T-helper 1 cell (primary cell): ENCODE measurements at places on chromosomes 5 and 9.

- DNase-seq: no peak
These were observed 455.3 kb upstream of the TUSC1 start for GRCh38 chr9:26133537-26133936.

DNA sequence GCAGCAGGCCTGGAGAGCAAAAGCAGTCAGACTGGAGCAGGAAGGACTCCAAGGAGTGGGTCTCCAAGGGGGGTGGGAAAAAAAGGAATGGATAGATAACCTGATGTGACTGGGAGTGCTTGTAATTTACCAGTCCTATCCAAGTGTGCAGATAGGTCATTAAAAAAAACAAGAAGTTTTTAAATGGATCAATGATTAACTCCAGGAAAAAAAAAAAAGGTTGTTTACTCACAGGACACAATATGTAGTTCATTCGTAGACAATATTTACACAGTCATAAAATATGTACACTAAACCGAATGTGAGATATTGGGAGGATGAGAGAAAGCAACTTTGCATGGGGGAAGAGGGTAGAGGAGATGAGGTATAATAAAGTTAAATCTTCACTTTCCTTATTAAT is 20.4 kb downstream of the ZBTB5 start:
- no peak for DNase-seq

GRCh38 chr5:6873359-6873758 is 160.1 kb downstream of the TENT4A start:
- no peak for DNase-seq

GRCh38 chr5:60544142-60544541 is 155.8 kb downstream of the DEPDC1B start:
- DNase-seq: no peak

DNA sequence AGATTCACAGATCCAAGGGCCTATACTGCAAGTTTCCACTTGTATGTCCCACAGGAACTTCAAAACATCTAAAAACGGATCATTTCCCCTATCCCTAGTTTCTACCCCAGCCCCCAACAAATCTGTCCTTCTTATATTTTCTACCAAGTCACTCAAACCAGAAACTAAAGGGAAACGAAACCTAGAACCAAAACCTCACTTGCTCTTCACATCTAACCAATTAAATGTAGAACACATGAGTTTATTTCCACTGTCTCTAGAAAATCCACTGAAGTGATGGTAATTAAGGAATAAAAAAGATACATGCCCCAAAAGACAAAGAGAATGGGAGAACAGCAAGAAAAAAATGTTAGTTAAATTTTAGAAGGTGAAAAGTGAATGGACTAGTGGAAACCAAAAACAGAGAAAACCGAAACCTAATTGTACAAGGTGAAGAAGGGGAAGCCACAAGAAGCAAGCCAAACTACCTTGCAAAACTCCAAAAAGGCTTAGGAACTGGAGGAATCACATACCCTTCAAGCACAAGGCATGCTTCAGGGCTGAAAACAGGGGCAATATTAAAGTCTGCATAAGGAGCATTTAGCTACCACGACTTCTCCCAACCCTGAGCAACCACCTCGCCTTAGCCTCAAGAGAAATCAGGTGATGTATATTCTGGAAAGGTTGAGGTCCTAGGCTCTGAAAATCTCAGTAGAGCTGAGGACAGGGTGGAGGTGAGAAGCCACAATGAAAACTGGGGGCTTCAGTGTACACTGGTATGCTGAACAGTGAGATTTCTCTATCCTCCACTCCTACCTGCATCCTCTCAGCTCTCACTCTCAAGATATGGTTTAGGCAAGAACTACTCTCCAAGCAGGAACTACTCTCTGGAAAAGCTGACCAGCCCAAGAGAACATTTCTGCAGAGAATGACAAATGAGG is 11.1 kb downstream of the SMU1 start:
- DNase-seq: no peak

- DNase-seq: no peak
These were observed 11.9 kb downstream of the DNAH5 start for GRCh38 chr5:13932561-13932960.

- no peak for DNase-seq
These were observed 485.7 kb upstream of the TUSC1 start for GRCh38 chr9:26163931-26164330.

DNA sequence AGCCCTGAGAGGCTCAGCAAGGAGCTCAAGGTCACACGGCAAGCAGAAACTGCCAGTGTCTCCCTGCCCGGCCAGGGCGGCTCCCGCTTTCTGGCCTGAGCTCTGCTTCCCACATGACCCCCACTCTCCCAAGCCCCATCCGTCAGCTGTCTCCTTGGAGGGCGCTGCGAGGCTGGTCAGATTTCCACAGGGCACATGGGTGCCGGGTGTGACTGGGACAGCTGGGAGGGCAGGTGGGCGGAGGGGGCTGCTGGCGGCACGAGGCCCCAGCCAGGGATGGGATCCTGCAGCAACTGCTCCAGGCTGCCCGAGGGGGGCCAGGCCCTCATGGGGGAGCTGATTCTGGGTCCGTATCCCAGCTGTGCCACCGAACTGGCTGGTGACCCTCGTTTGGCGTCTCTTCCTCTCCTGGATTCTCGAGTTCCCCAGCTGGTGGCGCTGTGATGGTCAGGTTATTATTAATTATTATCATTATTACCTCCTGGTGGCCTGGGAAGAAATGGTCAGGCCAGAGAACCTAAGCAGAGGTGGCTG is 12.9 kb upstream of the WDR38 start:
- DNase-seq: no peak

GRCh38 chr5:83924171-83924570 is 203.5 kb upstream of the HAPLN1 start:
- no peak for DNase-seq

GRCh38 chr9:85405566-85405950 is 336.2 kb downstream of the AGTPBP1 start:
- no peak for DNase-seq

GRCh38 chr9:23665635-23666034 is 160.4 kb downstream of the ELAVL2 start:
- no peak for DNase-seq

GRCh38 chr5:21254161-21254560 is 1266.2 kb upstream of the CDH18 start:
- DNase-seq: no peak

GRCh38 chr9:97978371-97979130 is 4.6 kb upstream of the ANP32B start:
- DNase-seq: no peak

DNA sequence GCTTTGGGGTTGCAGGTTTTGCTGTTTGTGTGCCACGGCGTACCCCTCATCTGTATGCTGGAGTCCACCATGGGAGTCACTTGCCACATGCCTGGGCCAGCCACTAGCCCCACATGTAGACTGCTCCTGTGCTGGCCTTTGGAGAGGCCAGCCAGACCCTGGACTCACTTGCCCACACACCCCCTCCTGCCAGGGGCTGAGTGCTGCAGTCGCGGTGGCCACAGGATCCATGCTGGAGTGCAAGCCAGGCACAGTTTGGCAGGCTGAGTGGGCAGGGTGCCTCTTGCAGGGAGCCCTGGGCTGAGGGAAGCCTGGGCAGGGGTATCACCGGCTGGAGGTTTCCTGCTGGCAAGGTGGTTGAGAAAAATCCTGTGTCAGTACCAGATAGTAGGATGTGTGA is 25.6 kb upstream of the GCNT1 start:
- no peak for DNase-seq

- no peak for DNase-seq
These were observed 68.5 kb downstream of the SLC28A3 start for GRCh38 chr9:84271921-84272556.

DNA sequence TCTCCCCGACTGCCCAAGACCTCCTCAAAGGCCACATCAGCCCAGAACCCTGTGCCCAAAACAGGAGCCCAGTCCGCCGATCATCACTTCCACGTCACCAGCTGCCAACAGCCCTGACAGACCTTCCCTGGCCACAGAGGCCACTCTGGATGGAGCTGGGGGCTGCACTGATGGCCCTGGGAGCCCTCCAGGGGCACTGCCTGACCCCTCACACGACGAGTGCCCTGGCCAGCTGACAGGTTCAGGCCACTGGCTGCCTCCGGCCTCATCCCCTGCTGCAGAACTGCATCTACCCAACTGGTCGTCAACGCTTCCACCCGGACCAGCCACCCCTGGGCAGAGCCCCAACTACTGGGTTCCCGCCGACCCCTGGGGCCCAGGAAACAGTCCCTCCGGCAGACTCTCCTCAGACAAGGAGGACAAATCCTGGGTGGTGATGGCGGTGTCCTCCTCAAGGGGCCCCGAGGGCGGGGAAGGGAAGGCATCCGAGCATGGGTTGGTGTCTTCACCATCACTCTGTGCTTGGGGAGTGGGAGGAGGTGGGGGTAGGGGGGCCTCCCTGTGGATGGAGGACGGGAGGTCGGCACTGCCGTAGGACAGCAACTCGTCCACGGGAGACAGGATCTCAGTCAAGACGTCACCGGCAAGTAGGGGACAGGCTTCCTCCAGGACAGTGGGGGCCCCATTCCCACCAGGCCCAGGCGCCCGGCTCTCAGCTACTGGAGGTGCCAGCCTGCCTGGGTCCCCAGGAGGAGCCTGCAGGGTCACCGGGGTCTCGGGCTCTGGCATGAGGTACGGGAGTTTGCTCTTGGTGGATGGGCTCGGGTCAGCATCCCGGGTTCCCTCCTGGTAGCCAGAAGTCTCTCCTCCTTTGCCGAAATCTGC is 7.9 kb upstream of the QSOX2 start:
- DNase-seq: no peak

GRCh38 chr9:116336133-116336862 is 182.7 kb downstream of the PAPPA start:
- no peak for DNase-seq

DNA sequence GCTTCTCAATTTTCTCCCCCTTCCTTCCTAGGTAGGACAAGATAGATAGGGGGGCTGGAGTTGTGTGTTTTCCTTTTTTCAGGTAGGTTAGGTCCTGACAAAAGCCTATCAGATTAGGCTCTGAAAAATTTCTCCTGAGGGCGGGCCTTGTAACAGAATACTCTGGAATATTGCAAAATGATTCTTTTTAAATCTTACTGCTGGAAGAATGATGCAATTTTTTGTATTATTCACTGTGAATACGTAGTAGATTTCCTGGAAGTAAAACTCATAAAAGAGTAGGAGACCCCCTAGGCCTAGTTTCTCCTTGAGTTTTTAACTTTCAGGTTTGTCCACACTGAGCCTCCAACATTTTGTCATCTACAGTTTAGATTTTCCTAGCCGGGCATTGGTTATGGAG is 1701.8 kb downstream of the EFNA5 start:
- DNase-seq: no peak

DNA sequence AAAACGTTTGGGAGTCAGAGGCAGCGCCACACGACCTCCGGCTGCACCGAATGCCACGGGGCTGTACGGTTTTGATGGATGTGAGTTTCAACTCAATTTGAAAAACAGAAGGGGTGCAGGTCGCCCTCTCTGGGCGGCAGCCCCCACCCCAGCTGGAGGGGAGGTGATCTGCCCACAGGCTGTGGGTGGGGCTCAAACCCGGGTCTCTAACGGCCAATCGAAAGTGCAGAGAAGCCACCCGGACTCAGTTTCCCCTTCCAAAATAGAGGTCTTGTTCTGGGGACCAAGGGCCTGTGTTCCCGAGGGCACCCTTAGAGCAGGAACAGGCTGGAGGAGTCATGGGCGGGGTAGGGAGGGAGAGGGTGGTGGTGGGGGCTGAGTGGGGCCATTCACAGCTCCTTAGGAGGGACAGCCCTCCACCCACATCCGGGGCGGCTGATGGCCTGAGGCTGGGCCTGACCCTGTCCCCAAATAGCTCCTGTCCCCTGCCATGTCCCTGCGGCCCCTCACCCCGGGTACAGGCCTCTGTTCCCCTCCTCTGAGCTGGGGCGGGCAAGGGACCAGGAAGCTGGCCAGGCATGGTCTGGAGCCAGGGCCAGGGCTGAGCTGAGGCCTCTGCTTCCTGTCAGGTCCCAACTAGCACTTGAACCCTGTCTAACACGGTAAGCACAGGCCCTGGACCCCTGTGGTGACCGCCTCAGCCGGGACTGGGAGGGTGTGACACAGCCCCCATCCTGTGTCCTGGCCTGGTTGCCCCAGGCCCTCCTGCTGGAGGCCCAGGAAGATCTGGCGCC is 22.6 kb upstream of the NOTCH1 start:
- DNase-seq: no peak

GRCh38 chr5:119016125-119016774 is 27.9 kb upstream of the DTWD2 start:
- no peak for DNase-seq

GRCh38 chr9:127847178-127847510 is 7.3 kb downstream of the ENG start:
- DNase-seq: no peak

GRCh38 chr5:24225051-24225450 is 419.7 kb downstream of the CDH10 start:
- DNase-seq: no peak

- DNase-seq: no peak
These were observed 134.8 kb upstream of the MSX2 start for GRCh38 chr5:174589599-174589998.

DNA sequence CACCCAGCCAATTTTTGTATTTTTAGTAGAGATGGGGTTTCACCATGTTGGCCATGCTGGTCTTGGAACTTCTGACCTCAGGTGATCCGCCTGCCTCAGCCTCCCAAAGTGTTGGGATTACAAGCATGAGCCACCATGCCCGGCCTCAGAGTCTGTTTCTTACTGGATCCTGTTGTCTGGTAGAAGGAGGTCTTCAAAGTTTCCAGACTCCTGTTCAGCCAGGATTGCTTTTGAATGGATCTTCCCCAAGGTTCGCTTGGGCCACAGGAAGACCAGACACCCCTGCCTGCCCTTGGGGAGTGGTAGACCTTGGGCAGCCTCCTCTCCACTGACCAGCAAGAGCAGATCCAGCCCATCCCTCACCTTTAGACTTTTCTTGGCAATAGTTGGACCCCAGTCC is 7.6 kb upstream of the LCN2 start:
- DNase-seq: no peak

- no peak for DNase-seq
These were observed 118.4 kb downstream of the ZNF608 start for GRCh38 chr5:124627815-124628595.

- no peak for DNase-seq
These were observed 124.8 kb upstream of the LMX1B start for GRCh38 chr9:126488881-126489404.

DNA sequence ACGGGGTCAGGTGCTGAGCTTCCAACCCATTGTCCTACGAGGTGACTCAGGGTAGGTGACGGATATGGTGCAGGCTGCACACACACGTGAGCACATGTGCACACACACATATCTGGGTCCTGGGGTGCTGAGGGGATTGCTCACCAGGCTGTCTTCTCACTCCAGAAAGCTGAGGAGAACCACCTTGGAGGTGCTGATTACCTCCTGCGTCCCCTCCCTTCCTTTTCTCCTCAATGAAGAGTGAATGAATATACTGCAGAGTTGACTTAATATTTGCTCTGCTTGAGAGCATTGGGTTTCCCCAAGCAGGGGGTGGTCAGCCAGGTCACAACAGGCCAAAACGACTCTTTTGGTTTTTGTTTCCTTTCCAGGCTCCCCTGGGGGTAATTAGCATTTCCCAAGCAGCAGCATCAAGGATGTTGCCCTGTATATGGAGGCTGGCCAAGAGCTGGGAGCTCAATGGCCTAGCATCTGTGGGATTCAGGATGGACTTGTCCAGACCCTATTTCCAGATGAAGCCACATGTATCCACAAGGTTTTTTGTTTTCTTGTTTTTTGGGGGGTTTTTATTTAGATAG is 49.7 kb downstream of the PDZD2 start:
- no peak for DNase-seq
